ENCODE measurements at places on chromosomes 7 and 10.

DNA sequence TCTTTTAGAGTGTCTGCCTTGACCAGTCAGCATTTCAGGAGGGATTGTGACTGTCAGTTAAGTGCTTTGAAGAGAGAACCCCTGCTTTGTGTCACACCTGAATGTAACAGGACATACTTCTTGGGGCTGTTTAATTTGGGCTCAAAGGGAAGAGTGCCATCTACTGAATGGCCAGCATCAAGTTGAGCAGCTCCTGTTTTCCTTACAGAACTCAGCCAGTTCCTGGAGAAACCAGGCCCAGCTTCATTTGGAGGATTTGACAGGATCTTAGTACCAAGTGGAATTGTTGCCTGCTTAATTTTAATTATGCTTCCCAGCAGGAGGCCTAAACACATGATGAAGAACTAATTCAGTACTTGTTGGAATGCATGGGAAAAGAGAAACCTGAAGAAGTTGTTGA is 8.3 kb downstream of the ADD3 start:
- no peak for DNase-seq

GRCh38 chr10:13587391-13587790 is 626 bp downstream of the PRPF18 start:
- DNase-seq, result no peak

DNA sequence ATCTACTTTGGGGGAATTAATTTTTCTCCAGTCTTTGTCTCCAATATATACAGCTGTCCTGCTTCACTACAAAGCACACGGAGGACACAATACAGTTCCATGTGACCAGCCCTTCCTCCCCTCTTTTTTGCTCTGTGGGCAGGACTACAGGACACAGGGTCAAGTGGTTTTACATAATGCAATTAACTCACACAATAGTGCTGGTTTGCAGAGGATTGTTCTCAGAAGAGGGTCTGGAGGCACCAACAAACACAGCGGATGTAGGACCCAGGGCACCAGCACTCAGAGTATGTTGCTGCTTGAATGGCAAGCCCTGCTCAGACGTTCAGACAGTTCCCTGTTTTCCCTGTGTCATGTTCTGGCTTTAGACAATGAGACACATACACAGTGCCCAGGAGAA is 52.0 kb upstream of the NPTX2 start:
- DNase-seq, result no peak

DNA sequence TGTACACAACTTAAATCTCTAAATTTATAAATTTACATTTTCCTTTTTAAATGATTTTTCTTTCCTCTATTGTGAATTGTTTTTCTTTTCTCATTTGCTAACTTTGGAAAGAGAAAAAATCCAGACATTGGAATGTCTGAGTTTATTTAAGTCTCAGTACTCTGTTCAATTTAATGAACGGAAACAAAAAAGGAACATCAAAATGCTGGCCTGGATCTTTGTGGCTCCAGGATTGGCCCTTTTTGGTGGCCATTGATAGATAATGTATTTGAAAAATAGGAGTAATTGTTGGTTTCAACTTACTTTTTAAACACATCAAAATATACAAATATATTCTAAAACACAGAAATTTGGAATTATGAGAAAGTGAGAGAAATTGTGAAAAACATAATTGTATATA is 336.0 kb downstream of the SUGCT start:
- DNase-seq, result no peak

- no peak for DNase-seq
Measured at GRCh38 chr10:28714401-28715053, 37.2 kb downstream of the BAMBI start.

GRCh38 chr7:154767142-154767541 is 235.8 kb downstream of the PAXIP1 start:
- no peak for DNase-seq

- no peak for DNase-seq
Measured at GRCh38 chr7:101411508-101411874, 48.8 kb downstream of the COL26A1 start.
